ENCODE measurements at places on chromosomes 3 and 15.

GRCh38 chr3:181274025-181274424 is 284.5 kb upstream of the DNAJC19 start:
- no peak for DNase-seq

GRCh38 chr3:124260206-124260915 is 268.4 kb upstream of the ROPN1 start:
- no peak for DNase-seq

GRCh38 chr3:64244011-64244942 is 19.0 kb upstream of the PRICKLE2 start:
- peak; percentile 37 for DNase-seq

DNA sequence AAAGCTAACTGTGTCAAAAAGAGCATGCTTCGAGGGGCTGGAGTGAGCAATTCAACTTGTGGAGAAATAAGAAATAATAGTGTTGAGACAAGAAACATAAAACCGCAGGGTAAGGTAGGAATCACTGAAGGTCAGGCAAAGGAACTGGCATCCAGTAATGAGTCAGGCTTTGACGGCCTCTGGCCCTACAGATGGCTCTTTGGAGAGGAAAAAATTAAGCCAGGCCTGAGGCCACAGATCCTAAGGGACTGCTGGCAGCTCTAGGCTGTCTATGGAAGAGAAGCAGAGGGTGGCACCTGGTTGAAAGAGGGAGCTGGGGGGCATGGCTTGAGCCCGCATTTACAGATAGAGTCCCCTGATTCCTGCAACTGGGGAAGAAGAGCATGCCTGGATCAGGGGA is 28.6 kb upstream of the ZSCAN2 start:
- DNase-seq = no peak

GRCh38 chr3:12948371-12948770 is 107.0 kb upstream of the RPL32 start:
- DNase-seq = no peak

- DNase-seq = no peak
These were observed 5.9 kb upstream of the EBLN2 start for GRCh38 chr3:73055583-73055982.

- DNase-seq = no peak
These were observed 75.7 kb downstream of the GMPS start for GRCh38 chr3:155946178-155946577.

GRCh38 chr3:52857133-52857532 is 22.3 kb upstream of the MUSTN1 start:
- DNase-seq = no peak

DNA sequence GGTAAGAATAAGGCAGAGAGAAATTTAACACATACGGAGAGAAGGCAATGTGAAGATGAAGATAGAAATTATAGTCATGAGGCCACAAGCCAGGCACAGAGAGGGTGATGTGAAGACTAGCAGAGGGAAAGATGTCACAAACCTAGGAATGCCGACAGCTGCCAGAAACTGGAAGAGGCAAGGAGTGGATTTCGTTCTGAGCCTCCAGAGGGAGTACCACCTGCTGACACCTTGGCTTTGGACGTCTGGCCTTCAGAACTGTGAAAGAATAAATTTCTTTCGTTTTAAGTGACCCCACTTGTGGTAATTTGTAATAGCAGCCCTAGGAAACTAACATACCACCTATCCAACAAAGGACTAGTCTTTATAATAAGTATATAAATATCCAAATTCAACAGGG is 5.0 kb upstream of the SGO1 start:
- DNase-seq = no peak

DNA sequence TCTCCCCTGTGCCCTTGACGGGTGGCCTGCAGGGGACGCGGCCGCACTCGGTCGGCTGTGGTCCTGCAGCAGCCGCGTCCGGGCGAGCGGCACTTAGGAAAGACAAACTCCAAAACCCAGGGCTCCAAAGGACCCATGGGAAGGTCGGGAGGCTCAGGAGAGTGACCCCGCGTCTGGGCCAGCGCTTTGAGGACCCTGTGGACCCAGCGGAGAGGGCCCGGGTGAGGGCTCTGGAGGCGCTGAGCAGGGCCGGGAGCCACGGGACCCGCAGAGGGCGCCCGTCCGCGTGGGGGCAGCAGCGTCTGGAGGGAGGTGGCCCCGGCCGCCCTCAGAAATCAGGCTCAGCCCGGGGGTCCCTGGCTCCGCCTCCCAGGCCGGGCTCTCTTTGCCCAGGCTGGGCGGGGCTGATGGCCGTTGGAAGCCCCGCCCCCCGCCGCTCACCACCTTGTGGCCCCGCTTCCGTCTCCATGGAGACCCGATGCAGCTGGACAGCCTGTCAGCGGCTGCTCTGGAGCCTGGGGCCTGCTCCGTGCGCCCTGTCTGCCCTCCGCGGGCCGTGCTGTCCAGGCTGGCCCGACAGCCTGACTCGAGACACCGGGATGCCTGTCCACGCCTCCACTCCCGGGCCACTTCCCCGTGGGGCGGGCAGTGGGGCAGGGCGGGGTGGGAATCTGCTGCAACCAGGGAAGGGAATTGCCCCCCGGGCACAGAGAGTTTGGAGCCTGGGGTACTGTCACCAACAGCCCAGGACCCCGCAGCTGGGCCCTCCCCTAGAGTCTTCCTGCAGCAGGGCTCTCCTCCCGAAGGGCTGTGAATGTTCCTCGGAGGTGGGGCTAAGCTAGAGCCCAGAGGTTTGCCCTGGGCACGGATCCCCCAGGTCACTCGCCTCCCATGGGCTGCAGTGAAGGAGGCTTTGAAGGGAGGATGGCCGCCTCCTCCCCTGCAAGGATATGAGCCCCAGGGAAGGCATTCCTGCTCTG is 34.8 kb upstream of the RPL32 start:
- peak; percentile 97 for DNase-seq

DNA sequence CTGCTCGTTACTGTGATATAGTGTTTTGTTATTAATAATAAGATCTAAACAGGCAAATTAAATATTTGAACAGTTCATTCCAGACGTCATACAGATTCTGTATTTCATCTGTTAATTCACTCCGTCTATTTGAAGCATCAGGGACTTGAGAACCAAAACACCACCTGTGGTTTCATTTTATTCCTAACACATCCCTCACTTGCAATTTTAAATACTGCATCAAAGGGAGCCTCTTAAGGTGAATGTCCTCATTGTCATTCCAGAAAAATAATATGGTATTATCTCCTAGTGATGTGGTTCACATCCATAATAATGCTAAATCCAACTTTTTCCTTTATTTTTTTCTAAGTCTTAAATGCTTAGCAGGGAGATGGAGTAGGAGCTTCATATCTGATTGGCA is 1390.9 kb upstream of the CADM2 start:
- peak; percentile 1 for DNase-seq

DNA sequence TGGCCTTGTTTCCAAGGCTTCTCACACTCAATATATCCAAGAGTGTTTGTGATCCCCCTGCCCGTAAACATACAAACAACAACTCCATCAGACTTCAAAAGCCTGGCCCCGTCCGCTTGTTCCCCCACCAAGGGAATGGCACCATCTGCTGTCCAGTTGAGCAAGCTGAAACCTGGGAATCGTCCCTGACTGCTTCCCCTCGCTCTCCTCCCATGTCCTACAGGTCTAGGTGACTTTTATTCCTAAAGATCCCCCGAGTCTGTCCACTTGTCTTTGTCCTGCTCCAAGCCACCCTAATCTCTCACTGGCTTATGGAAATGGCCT is 27.9 kb upstream of the FAM174B start:
- DNase-seq = peak; percentile 33

- DNase-seq = no peak
These were observed 192.7 kb downstream of the SUCLG2 start for GRCh38 chr3:67461667-67462142.

- DNase-seq = no peak
These were observed 326.8 kb upstream of the SOX2 start for GRCh38 chr3:181384970-181385369.

GRCh38 chr3:99635348-99635747 is 3.0 kb upstream of the COL8A1 start:
- DNase-seq = no peak

DNA sequence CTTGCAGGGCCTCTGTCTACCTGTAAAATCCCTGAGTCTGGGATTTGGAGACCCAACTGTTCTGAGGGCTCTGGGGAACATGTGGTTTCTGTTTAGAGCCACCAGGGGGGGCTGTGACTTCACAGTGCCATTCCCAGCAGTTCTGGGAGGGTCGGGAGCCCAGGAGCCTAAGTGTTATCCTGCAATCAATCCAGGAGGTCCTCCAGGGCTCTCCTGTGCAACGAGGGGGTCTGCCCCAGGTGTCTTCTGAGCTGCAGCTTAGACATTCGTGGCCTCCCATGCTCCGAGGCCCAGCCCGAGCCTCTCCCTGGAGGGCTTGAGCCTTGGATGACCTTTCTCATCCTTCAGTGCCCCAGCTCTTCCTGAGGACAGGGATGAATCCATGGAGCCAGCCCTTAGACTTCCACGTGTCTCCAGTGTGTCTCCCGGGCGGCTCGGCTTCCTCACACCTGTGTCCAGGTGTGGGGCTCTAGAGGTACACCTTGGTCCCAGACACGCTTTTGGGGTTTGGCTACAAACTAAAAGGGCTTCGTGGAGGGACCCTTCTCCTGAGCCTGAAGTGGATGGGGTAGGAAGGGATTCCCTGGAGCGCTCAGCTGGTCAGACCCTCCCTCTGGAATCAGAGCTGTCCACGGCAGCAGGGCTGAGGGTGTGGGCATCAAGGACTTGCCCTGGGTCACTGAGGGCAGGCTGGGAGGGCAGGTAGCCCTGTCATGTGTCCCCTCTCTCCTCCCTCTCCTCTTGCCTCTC is 20.3 kb upstream of the ABTB1 start:
- peak; percentile 90 for DNase-seq

DNA sequence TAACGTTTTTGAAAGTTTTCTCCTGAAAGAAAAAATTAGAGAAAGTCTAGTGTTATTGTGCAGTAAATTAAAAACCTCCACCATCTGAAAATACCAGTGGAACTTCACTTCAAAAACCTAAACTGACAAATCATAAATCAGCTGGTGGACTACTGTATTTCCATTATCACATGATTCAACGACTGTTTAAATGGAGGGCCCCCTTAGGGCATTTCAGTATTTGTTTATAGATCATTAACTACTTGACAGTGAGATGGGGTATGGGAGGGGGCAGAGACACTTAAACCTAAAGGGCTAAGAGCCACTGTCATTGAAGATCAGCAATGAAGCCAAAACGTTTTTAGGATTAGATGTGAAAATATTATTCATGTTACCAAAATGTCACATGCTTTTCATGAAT is 8.8 kb upstream of the C15orf61 start:
- no peak for DNase-seq

- no peak for DNase-seq
These were observed 35.8 kb upstream of the RPN1 start for GRCh38 chr3:128686465-128686864.

GRCh38 chr3:52290596-52291507 is 3.2 kb downstream of the GLYCTK start:
- DNase-seq = peak; percentile 22

DNA sequence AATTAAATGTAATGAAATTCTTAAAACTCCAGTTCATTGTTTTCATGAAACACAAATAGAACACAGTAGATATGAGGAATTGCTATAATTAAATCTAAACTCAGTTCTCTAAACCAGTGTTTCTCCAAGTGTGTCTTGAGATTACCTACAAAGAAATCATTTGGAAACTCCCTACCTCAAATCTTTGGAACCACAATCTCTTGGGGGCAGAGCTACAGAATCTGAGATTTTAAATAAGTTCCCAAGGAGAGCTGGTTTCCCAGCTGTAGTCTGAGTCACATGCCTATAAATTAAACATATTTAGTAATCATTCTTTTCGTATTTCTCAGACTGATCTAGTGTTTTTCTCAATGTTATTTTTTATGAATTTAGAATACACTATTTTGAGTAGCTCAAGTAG is 17.0 kb upstream of the ACTC1 start:
- no peak for DNase-seq

DNA sequence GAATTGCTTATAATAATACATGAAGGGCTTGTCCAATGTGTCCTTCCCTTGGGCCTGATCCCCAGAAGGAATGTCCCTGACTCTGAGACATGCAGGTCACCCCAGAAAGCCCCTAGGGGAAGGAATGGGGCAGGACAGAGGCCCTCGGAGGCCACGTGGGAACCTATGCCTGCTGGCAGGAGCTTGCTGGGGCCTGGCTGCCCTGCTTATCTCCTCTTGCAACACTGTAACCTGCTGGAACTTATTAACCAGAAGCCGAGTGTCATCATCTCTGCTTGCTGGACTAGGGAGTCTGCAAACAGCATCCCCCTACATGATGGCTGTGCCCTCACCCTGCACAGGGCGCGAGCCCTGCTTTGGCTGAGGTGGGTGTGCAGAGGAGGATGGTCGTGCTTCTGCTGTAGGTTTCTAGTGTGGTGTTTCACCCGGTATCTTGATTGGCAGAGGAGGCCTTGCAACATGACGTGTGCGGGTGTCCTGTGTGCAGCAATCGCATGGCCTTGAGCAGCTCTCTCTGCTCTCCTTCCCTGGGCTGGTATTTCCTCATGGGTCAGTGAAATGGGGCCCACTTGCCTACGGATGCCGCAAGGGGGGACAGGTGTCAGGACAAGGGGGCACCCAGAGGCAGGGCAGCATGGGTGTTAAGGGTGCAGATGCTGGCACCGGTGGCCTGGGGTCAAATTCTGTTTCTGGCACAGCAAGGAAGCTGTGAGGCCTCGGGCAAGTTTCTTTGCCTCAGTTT is 5.0 kb downstream of the CHST13 start:
- no peak for DNase-seq

DNA sequence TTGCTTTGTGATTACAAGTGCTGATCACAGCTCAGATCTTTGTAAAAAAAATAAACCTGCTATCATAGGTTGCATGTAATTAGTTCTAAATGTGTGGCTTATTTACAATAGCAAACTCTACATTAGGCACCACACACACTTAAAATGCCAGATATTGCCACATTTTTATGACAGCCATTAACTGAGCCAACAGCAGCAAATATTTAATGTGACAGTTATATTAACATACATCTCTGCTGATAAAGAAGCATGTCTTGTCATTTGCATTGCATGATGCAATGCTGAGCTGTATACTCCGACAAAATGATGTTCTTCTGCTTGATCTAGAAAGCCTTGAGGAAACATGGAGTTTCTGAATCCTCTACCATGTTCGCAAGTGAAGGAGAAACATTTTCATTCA is 273.6 kb upstream of the VEPH1 start:
- no peak for DNase-seq
